Activated CD8-positive, alpha-beta memory T cell treated with anti-CD3 and anti-CD28 coated beads, Interleukin-2, amount 50 U/mL, for 4 hours (primary cell): ENCODE measurements at places on chromosomes 3 and 15.

GRCh38 chr3:4474683-4475490 lies 7.8 kb upstream of the SUMF1 start:
- no peak for DNase-seq

DNA sequence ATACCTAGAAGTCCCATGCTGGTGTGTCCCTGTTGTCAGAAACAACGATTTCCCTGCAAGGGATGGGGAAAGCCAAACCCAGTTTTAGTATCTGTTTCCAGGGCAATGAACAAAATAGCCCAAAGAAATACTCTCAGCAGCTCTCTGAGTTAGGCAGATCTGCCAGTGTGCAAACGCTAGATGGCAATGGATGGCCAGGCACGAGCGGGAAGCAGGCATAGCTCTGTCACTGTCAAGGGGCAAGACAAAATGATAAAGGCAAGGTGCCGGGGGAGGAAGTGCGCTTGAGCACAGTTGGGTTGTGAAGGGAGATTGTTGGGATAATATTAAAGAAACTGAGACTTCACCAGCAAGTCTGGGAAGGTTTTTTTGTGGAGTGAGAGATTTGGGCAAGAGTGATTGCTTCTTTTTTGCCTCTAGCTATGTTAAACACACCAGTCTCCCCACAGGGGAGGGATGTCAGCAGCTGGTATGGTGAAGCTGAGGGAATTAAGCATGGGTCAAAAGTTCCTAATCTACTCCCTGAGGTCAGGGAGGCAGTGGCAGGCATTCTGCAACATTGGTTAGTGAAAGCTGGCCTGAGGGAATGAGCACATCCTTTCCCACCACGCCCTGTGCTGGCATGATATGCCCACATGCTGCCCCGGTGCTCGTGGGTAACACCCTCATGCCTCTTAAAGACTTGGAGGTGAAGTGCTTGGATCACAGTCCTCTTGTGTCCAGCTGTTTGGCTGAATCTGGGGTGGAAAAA lies 117.5 kb downstream of the PDCD6IP start:
- no peak for DNase-seq

DNA sequence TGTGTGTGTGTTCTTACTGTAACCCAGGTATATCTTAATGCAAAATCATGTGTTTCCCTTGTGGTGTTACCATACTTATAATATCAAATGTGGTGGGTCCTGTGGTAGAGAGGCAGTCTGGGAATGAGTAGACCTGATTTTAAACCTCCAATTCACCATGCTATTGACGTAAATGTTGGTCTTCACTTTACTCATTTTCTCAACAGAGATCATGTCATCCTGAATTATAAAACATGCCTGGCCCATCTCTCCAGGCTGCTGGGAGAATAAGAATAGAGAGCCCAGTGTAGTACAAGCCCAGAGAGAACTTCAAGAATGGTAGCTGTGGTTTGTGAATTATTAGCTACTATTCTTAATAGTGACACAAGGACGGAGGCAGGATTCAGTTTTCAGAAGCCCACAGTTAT lies 88.1 kb downstream of the MBNL1 start:
- DNase-seq, result no peak

- no peak for DNase-seq
Measured at GRCh38 chr15:33649217-33649933, 318.9 kb upstream of the CHRM5 start.

DNA sequence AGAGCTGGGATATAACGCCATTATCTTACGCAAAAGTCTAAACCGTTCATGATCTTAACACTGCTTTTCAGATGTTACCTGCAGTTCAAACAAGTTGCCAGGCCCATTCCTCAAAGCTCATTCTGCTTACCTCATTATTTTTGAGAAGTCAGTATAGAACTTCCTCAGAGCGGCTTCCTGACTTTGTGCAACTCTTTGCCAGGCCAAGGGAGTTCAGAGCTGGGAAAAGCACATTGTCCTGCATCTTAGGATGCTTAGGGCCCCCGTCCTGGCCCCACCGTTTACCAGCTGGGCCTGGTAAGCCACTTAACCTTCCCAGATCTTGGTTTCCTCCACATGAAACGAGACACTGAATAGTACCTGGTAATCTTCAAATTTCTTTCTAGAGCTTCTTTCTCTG lies 6.8 kb upstream of the C2CD4B start:
- DNase-seq, result no peak

DNA sequence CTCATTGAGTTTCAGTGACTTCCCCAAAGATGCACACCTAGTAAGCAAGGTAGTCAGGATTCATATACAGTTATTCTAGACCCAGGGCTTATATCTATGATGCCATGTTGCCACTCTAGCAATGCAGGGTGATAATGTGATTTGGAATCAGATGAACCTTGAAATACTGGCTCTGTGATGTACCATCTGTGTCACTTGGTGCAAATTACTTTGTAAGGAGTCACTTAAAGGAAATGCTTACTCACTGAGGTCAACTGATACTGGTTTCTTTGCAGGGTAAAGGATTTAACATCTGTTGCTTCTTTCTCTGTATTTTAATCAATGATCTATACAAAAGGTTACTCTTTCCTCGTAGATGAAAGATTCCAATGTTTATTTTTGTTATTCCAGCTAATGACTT lies 10.8 kb downstream of the ASB14 start:
- no peak for DNase-seq

- no peak for DNase-seq
Measured at GRCh38 chr15:62945760-62946159, 96.8 kb upstream of the TPM1 start.

GRCh38 chr3:170330366-170330765 lies 27.1 kb upstream of the SKIL start:
- DNase-seq, result no peak

- DNase-seq, result no peak
Measured at GRCh38 chr3:37163262-37164015, 10.9 kb downstream of the LRRFIP2 start.
